Activated CD8-positive, alpha-beta memory T cell treated with anti-CD3 and anti-CD28 coated beads for 4 hours (primary cell): ENCODE measurements at places on chromosomes 5 and 9.

GRCh38 chr9:81318571-81318970 is 370.8 kb downstream of the TLE1 start:
- no peak for DNase-seq

DNA sequence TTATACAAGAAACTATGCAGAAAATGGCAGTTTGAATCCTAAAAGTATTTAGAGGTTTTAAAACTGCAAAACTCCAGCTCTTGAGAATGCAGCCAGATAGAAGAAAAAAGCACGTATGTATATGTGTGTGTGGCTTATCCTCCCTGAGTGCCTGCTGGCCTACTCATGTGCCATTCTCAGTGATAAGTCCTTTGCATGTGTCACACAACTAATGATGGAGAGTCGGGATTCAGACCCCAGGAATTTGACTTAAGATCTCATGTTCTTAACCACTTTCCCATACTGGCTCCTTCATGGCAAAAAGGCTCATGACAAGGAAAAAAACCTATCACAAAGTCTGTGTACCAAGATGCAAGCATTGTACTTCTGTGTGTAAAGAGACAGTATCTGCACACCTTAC is 26.6 kb downstream of the SMARCA2 start:
- no peak for DNase-seq

GRCh38 chr5:1001406-1002270 is 7.0 kb upstream of the NKD2 start:
- DNase-seq, result no peak

- no peak for DNase-seq
Observed at GRCh38 chr9:20207176-20207575, 415.1 kb downstream of the MLLT3 start.

- DNase-seq, result no peak
Observed at GRCh38 chr9:28967226-28967625, 1393.9 kb upstream of the C9orf72 start.

DNA sequence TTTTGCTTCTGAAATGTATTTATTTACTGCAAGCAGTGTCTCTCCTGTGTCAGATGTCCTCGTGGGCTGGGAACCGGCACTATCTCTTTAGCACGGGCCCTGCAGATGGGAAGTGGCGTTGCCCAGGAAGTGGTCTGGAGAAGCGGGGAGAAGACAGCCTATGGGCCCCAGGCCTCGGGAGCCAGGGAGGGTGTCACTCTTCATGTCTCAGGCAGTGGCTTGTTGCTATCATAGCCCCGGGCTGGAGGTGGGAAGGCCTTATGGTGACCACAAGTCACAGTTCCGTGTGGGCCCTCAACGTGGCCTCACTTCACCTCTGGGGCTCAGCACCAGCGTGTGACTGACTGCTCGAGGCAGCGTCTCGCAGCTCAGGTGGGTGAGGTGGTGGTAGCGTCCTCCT is 41.4 kb downstream of the SYK start:
- no peak for DNase-seq

DNA sequence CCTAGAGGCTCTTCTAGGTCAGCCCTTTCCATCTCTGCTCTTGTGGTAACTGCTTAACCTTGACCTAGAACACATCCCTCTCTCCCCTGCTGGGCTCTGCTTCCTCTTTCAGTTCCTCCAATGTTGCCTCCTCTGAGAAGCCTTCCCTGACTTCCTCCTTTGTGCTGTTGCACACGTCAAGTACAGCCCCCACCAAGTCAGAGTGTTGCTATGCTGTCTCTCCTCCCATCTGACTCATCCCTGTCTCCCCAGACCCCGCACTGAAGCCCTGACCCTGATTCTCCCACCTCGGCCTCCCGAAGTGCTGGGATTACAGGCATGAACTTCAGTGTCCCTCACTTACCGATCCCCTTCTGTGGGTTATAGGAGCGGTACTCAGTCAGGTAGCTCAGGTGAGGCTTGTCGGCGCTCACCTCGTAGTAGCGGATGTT is 10.4 kb upstream of the TRIM14 start:
- DNase-seq, result no peak

- DNase-seq, result no peak
Observed at GRCh38 chr5:119332978-119333401, 22.8 kb upstream of the TNFAIP8 start.

GRCh38 chr5:67063055-67063454 is 133.5 kb downstream of the CD180 start:
- no peak for DNase-seq

- no peak for DNase-seq
Observed at GRCh38 chr5:147188200-147189108, 46.4 kb upstream of the STK32A start.

- DNase-seq, result no peak
Observed at GRCh38 chr9:107137495-107138202, 145.4 kb upstream of the RAD23B start.

- DNase-seq, result no peak
Observed at GRCh38 chr9:107158321-107158720, 124.8 kb upstream of the RAD23B start.

GRCh38 chr5:140259500-140259899 is 43.4 kb downstream of the PFDN1 start:
- DNase-seq, result no peak

GRCh38 chr5:146635443-146635842 is 119.5 kb upstream of the GPR151 start:
- DNase-seq, result no peak

- DNase-seq, result no peak
Observed at GRCh38 chr9:3971391-3972082, 328.3 kb downstream of the GLIS3 start.
